Upper lobe of left lung (tissue), 6 donors: ENCODE measurements at places on chromosomes 6 and 20. TPM values are rescaled to one million over a fixed set of nuclear protein-coding genes. Genes with fewer than 3 reads are reported as not detected.

BPIFA2 gene
- total RNA-seq = not detected

DYNLT2 gene
- 1.1 TPM for total RNA-seq

APOM gene
- 0.89 TPM for total RNA-seq

ACTL10 gene
- total RNA-seq = not detected

SMPDL3A gene
- total RNA-seq = 19.9 TPM

KHDRBS2 gene
- 15.7 TPM for total RNA-seq

PAK5 gene
- total RNA-seq = not detected

CYP39A1 gene
- 10.3 TPM for total RNA-seq

XKR7 gene
- total RNA-seq = not detected

HMGN4 gene
- 45.5 TPM for total RNA-seq

THBD gene
- 114 TPM for total RNA-seq

RNF144B gene
- 62.9 TPM for total RNA-seq

SPDEF gene
- 5.2 TPM for total RNA-seq

BTN1A1 gene
- total RNA-seq = not detected

KIF6 gene
- total RNA-seq = 7.9 TPM

ACSS1 gene
- total RNA-seq = 60.7 TPM

EFCAB8 gene
- 1.0 TPM for total RNA-seq

SNAP25 gene
- total RNA-seq = not detected

SIRPB2 gene
- total RNA-seq = 12.1 TPM

MYLK2 gene
- total RNA-seq = not detected

LAMA5 gene
- 234 TPM for total RNA-seq

OPN5 gene
- total RNA-seq = not detected

FAM83C gene
- total RNA-seq = not detected

GPX5 gene
- not detected for total RNA-seq
